ENCODE measurements at places on chromosomes 7 and 10. TPM values are rescaled to one million over a fixed set of nuclear protein-coding genes. Genes with fewer than 3 reads are reported as not detected.

Gene CALML3
- not detected for total RNA-seq

Gene CXCL12
- 1,285 TPM for total RNA-seq

Gene PIP
- not detected for total RNA-seq

Gene ADAM12
- total RNA-seq: 13.7 TPM

Gene CCDC3
- total RNA-seq: 21.1 TPM

Gene POLR2J2
- total RNA-seq: 4.7 TPM

Gene AQP1
- total RNA-seq: 127 TPM

Gene VAX1
- total RNA-seq: not detected

Gene PRLHR
- not detected for total RNA-seq

Gene PAX4
- total RNA-seq: not detected

Gene LIPJ
- total RNA-seq: under 0.01 TPM

Gene FAS
- total RNA-seq: 92.9 TPM

Gene ERVW-1
- not detected for total RNA-seq

Gene EVX1
- not detected for total RNA-seq

Gene PNLIPRP3
- total RNA-seq: not detected

Gene HTRA1
- 235 TPM for total RNA-seq

Gene LRRN3
- total RNA-seq: 42.8 TPM

Gene ZNF248
- 6.7 TPM for total RNA-seq

Gene ICA1
- 2.2 TPM for total RNA-seq

Gene NCOA4
- 196 TPM for total RNA-seq

Gene PIK3CG
- 0.26 TPM for total RNA-seq

Gene ATAD1
- total RNA-seq: 39.7 TPM

Gene NPVF
- not detected for total RNA-seq

Gene HOXA2
- 0.79 TPM for total RNA-seq

Gene TLX1
- total RNA-seq: not detected

Gene TET1
- total RNA-seq: 3.4 TPM

Gene MYOZ1
- 0.06 TPM for total RNA-seq

Gene PRF1
- not detected for total RNA-seq

Gene NAT16
- not detected for total RNA-seq

Gene ITIH5
- total RNA-seq: 0.19 TPM

Gene LRIT2
- total RNA-seq: not detected

All from aortic smooth muscle cell (primary cell).